ENCODE measurements at places on chromosomes 3 and 15. TPM values are rescaled to one million over a fixed set of nuclear protein-coding genes. Genes with fewer than 3 reads are reported as not detected.
A peak's percentile ranks its signal among the peaks of the same experiment; 100 is the strongest.

The SOX14 gene
- 0.23 TPM for total RNA-seq

DNA sequence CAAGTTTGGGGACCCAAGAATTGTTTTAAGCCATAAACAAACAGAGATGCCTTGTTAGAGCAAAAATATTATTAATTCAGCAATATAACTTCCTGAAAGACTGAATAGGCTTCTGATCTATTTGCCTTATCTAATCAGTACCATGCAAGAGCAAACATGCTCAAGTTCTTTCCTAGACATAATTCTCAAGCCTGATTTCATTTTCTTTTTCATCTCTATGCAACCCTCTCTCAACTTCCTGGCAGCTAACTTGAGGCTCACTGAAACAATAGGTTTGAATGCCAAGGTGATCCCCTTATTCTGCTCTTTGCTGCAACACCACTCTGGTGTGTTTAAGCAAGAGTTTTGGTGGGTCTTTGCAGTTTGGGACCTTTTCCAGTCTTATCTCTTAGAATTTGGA, 230.9 kb upstream of the CD96 start:
- no peaks in the 10 kb centered on the region for H3K36me3 ChIP-seq
- no peaks in the 10 kb centered on the region for H3K4me1 ChIP-seq
- no peak overlapping the region for H3K4me3 ChIP-seq
- H3K27me3 ChIP-seq: no peaks in the 10 kb centered on the region
- DNase-seq: no peak

- H3K4me1 ChIP-seq: peaks cover 59% of the 10 kb centered on the region
Observed at GRCh38 chr3:61894988-61895935, 333.9 kb downstream of the PTPRG start.

DNA sequence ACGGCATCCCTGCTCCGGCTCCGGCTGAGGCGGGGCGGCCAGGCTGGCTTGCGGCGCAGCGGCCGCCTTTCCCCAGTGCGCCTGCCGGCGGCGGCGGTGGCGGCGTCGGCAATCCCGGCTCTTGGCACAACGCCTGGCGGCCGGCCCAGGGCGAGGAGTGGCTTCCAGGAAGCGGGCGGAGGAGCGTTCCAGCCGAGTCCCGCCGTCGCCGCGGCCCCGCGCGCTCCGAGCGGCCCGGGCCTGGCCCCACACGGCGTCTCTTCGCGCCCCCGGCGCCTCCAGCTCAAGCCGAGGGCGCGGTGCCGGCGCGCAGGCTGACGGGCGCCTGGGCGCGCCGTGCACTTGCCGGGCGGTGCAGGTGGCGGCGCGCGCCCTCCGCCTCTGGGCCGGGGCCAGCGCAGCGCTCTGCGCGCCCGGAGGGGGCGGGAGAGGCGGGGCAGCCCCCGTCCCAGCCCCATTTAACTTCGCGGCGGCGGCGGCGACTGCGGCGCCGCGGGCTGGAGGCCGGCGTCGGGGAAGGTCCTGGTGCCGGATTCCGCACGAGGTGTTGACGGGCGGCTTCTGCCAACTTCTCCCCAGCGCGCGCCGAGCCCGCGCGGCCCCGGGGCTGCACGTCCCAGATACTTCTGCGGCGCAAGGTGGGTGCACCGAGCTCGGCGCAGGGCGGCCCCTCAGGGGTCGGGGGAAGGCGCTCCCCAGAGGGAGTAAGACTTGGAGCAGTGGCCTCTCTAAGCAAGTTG, at the start of gene ADAMTSL3:
Gene ADAMTSL3, plus strand, starts transcription at position 485 of the 740 bp plus-strand sequence. CDS start 1,639 bp downstream, outside the sequence.
- H3K27me3 ChIP-seq: peaks cover 48% of the 10 kb centered on the region
- H3K36me3 ChIP-seq: no peaks in the 10 kb centered on the region
- H3K27ac ChIP-seq: no peak within 1 kb of the TSS
- peak; percentile 81 for DNase-seq
- peak within 1 kb of the TSS; percentile 70 for H3K4me3 ChIP-seq

Measured in GM23338 (cell line).